ENCODE measurements at places on chromosomes 3 and 15. TPM values are rescaled to one million over a fixed set of nuclear protein-coding genes. Genes with fewer than 3 reads are reported as not detected.

Gene CHCHD4
- total RNA-seq: 8.2 TPM

Gene PRICKLE2
- total RNA-seq: 3.8 TPM

Gene PRR20G
- not detected for total RNA-seq

Gene RTP1
- not detected for total RNA-seq

Gene BLM
- total RNA-seq: 4.2 TPM

Gene EXOSC7
- 31.4 TPM for total RNA-seq

Gene MKRN2
- 41.3 TPM for total RNA-seq

Gene RUBCN
- total RNA-seq: 31.0 TPM

Gene SERINC4
- not detected for total RNA-seq

Gene LSAMP
- total RNA-seq: 0.10 TPM

Gene EHHADH
- 1.6 TPM for total RNA-seq

Gene TUSC7
- total RNA-seq: not detected

Gene NPAP1
- total RNA-seq: not detected

Gene ACTRT3
- total RNA-seq: 4.9 TPM

Gene GOLGA8R
- 2.3 TPM for total RNA-seq

Gene GOLGA6L4
- 2.0 TPM for total RNA-seq

Gene TXNRD3
- 8.2 TPM for total RNA-seq
